ENCODE measurements at places on chromosomes 1 and 21.
A peak's percentile ranks its signal among the peaks of the same experiment; 100 is the strongest.

- no peak for DNase-seq
These were observed 399.6 kb downstream of the TBX15 start for GRCh38 chr1:118588566-118588965.

- DNase-seq, result no peak
These were observed 59.3 kb downstream of the IGSF21 start for GRCh38 chr1:18166929-18167328.

- no peak for DNase-seq
These were observed 4.3 kb upstream of the S100A8 start for GRCh38 chr1:153395136-153395685.

DNA sequence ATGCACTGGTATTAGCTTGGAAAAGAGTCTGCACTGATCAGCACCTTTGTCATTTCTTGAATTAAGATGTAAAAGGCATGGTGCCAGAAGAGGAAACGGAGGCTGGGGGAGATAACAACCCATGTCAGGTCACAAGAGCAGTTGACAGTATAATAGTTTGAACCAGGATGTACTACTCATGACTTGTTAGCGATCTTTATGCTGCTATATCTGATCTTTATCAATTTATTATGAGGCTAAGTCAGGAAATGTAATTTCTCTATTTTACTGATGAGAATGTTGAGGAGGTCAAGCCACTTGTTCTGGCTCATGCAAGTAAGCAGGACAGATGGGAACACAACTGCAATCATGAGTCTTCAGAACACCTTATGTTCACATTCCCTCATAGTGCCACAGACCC is 41.4 kb downstream of the RGS5 start:
- no peak for DNase-seq

DNA sequence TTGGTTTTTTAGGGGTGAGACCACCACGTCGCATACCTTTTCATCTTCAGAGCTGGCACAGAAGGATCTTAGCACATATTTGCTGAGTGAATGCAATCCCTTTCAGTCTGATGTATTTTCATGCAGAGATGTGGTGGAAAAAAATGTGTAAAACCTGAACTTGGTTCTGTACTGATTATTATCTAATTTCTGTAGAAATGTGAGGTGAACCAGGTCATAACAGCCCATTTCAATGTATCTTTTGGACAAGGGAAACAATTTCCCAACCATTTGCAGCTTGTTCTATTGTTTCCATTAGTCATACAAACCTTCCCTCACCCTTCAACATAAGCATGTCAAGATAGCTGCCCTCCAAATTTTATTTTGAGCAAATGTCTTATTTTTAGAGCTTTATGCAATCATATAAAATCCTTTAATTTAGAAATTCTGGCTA is 46.8 kb upstream of the RUNX1 start:
- no peak for DNase-seq

DNA sequence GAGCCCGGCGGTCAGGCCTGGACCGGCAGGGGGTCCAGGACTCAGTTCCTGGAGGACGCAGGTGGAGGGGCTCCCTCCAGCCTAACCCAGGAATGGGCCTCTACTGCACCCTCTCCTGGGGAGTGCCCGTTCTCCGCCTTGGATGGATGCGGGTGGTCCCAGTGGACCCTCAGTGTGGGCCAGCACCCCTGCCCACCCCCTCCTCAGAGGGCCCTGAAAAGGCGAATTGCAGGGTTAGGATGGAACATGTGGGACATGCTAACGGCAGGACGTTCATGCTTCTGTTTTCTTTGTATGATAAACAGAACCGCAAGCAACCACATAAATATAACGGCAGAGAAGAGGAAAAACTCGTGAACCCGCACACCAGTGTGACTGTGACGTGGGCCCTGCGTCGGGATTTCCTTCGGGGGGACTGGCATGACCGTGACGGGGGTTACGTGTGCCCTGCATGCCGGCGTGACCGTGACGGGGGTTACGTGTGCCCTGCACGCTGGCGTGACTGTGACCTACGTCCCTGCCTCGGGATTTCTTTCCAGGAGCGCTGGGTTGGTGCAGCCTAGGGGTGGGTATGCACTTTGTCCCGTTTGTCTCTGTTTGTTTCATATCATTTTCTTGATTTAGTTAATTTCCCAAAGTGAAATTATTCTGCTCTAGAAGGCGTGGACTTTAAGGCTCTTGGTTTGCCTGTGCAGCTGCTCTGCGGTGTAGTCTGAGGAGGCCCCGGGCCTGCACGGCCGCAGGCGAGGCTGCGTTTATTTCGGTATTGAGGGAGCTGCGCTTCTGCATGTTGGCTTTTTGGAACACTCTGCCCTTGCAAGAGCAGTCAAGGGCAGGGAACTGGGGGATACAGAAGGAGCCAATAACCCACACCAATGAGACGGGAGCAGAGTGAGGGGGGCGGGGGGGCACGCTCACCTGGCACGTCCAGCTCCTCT is 3.1 kb downstream of the FTCD start:
- DNase-seq, result peak; percentile 21

DNA sequence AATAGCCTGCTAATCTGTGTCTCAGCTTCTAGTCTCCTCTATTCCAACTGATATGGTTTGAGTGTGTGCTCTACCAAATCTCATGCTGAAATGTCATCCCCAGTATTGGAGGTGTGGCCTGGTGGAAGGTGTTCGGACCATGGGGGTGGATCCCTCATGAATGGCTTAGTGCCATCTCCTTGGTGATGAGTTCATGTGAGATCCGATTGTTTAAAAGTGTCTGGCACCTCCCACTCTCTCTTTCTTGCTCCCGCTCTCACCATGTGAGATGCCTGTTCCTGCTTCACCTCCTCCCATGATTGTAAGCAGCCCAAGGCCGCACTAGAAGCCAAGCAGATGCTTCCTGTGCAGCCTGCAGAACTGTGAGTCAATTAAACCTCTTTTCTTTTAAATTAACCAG is 73.5 kb upstream of the CAMK1G start:
- DNase-seq, result no peak

GRCh38 chr1:214448536-214448935 is 102.9 kb downstream of the PTPN14 start:
- DNase-seq, result no peak

DNA sequence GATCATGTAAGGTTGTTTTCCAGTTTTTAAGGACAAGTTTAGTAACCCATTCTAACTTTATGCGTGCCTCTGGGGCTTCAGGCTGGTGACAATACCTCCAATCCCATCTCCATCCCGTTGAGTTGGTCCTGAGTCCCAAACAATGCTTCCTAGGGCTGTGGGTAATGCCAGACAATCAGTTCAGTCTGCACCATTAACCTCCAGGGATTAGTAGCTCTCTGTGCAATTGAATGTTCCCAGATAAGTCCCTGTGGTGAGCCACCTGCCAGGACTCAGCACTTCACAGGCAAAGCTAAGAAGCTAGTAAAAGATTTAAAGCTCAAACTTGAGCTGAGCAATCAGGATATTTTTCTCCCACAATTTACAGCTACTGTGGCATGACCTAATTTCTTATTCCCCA is 462.2 kb upstream of the PTBP2 start:
- DNase-seq, result no peak

GRCh38 chr1:166170075-166170474 is 3.3 kb upstream of the FAM78B start:
- DNase-seq, result no peak

GRCh38 chr1:235093013-235093695 is 35.5 kb downstream of the TOMM20 start:
- DNase-seq, result no peak

GRCh38 chr1:74748960-74749359 is 16.0 kb downstream of the TYW3 start:
- DNase-seq, result no peak

DNA sequence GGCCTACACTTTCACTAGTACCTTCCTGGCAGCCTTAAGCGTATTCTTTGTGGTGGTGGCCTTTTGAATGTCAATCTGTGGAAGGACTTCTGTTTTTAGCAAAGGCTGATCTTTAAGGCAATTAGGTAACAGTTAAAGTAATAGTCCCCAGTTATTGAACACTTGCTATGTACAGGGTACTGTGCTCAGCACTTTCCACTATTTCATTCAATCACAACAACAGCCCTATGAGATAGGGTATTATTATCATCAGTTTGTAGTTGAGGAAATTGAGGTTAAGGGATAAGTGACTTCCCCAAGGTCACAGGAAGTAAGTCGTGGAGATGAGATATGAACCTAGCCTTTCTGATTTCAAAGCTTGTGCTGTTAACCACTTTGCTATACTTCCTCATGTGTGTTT is 185.7 kb downstream of the ST6GALNAC3 start:
- DNase-seq, result no peak

- no peak for DNase-seq
These were observed 459.3 kb downstream of the ADGRL2 start for GRCh38 chr1:82260051-82260450.

- DNase-seq, result no peak
These were observed 75.2 kb downstream of the NTPCR start for GRCh38 chr1:233025567-233025966.
